ENCODE measurements at places on chromosomes 1 and 21. TPM values are rescaled to one million over a fixed set of nuclear protein-coding genes. Genes with fewer than 3 reads are reported as not detected.

- no peak overlapping the region for H3K4me3 ChIP-seq
- no peak for DNase-seq
- no peak overlapping the region for H3K27ac ChIP-seq
- H3K4me1 ChIP-seq: peaks cover 22% of the 10 kb centered on the region
Measured at GRCh38 chr1:27648602-27649305, 13.8 kb upstream of the FGR start.

The LRIG2 gene
- polyA plus RNA-seq: 7.5 TPM

DNA sequence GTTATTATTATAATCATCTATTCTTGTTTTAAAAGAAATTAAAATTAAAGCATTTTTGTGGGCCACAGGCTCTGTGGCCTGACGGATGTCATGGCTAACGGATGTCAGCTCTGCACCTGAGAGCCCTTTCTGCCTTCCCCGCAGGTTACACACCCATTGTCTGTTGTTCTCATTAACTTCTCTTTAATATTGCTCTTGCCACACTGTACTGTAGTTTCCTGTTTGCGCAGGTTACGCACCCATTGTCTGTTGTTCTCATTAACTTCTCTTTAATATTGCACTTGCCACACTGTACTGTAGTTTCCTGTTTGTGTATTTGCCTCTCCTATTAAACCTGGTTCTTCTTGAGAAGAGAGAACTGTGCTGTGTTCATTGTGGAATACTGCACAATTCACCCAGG is 294.4 kb upstream of the PLXNA2 start:
- H3K27ac ChIP-seq: no peak overlapping the region
- no peaks in the 10 kb centered on the region for H3K4me1 ChIP-seq
- no peak overlapping the region for H3K4me3 ChIP-seq
- H3K27me3 ChIP-seq: no peaks in the 10 kb centered on the region
- DNase-seq: no peak

The ST6GALNAC5 gene
- under 0.01 TPM for polyA plus RNA-seq

GRCh38 chr1:221035662-221036153 is 156.5 kb downstream of the HLX start:
- peaks cover 41% of the 10 kb centered on the region for H3K4me1 ChIP-seq
- H3K36me3 ChIP-seq: no peaks in the 10 kb centered on the region
- H3K27me3 ChIP-seq: no peaks in the 10 kb centered on the region
- DNase-seq: no peak

- H3K36me3 ChIP-seq: peaks cover 6% of the 10 kb centered on the region
- H3K27ac ChIP-seq: no peak overlapping the region
- H3K4me3 ChIP-seq: no peak overlapping the region
- no peaks in the 10 kb centered on the region for H3K4me1 ChIP-seq
- DNase-seq: no peak
- H3K27me3 ChIP-seq: no peaks in the 10 kb centered on the region
Measured at GRCh38 chr1:48344373-48344772, 121.9 kb downstream of the SLC5A9 start.

DNA sequence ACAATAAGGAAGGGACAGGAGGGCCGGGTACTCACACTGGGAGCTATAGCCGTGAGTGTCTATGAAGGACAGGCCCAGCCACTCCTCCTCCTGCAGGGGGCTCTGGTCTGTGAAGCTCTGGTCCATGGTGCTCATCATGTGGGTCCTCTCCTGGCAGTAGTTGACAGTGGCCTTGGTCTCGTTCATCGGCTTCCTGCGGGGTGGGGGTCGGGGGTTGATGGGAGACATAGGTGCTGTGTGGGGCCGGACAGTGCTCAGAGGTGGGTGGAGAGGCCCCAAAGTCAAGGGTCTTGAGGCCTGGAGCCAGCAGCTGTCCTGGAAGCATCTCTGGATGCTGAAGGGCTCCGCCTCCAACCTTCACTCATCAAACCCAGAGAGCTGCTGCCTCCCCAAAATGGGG is 260.4 kb downstream of the PTPRU start:
- H3K36me3 ChIP-seq: no peaks in the 10 kb centered on the region
- no peaks in the 10 kb centered on the region for H3K4me1 ChIP-seq
- H3K27ac ChIP-seq: no peak overlapping the region
- no peak overlapping the region for H3K4me3 ChIP-seq
- peaks cover 9% of the 10 kb centered on the region for H3K27me3 ChIP-seq

DNA sequence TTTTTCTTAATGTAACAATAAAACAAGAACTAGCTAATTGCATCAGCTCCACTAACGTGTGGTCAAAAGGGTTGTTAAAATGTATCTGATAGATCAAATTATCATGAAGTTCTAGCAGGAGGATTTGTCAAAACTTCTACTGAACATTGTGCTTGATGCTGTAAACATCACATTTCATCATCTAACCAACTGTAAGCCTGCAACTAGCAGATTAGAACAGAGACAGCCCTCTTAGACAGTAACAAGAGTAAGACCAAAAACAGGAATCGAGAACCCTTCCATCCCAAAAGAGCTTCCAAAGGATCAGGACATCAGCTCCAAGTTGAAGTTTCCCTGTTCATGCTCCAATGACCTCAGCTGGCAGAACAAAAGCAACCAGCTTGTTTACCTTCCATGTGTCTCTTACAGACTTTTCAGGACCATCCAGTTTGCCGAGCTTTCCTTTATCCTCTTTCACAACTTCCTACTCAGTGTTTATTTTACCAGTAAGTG is 44.6 kb downstream of the NIBAN1 start:
- no peak overlapping the region for H3K27ac ChIP-seq
- no peaks in the 10 kb centered on the region for H3K4me1 ChIP-seq
- H3K4me3 ChIP-seq: no peak overlapping the region
- DNase-seq: no peak

DNA sequence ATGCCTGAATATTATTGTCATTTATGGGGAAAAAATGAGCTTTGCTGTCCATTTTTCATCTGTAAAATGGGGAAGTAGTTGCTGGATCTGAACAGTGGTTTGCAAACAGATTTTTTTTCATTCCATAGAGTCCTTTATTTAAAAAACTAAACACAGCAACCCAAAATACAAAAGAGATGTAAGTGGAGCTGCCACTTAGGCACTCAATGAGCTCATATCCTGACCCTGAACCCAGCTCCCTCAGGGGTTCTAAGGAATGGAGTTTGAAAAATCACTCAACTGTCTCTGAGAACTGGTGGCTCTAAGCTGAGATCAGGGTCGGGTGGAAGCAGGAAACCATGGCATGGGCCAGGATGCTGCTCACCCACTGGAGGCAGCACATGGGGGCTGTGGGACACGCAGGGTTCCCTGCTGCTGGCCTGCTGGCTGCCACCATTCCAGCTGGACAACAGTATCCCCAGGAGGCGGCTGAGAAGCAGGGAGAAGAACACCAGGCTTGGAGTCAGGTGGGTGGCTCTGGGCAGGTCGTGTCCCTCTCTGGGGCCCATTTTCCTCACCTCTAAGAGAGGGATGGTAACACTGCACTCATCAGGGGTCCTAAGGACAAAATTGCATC is 9.6 kb upstream of the ECE1 start:
- no peaks in the 10 kb centered on the region for H3K27me3 ChIP-seq
- DNase-seq: no peak
- H3K36me3 ChIP-seq: no peaks in the 10 kb centered on the region
- no peak overlapping the region for H3K4me3 ChIP-seq

GRCh38 chr1:224499204-224499603 is 64.6 kb upstream of the WDR26 start:
- H3K27ac ChIP-seq: peak overlapping the region; percentile 42
- no peaks in the 10 kb centered on the region for H3K36me3 ChIP-seq
- no peaks in the 10 kb centered on the region for H3K27me3 ChIP-seq
- no peak overlapping the region for H3K4me3 ChIP-seq
- H3K4me1 ChIP-seq: peaks cover 32% of the 10 kb centered on the region
- no peak for DNase-seq

GRCh38 chr1:216765346-216766300 is 42.4 kb upstream of the ESRRG start:
- no peak overlapping the region for H3K27ac ChIP-seq
- H3K4me3 ChIP-seq: no peak overlapping the region
- no peak for DNase-seq
- no peaks in the 10 kb centered on the region for H3K27me3 ChIP-seq

The TOMM40L gene
- polyA plus RNA-seq: 15.0 TPM

DNA sequence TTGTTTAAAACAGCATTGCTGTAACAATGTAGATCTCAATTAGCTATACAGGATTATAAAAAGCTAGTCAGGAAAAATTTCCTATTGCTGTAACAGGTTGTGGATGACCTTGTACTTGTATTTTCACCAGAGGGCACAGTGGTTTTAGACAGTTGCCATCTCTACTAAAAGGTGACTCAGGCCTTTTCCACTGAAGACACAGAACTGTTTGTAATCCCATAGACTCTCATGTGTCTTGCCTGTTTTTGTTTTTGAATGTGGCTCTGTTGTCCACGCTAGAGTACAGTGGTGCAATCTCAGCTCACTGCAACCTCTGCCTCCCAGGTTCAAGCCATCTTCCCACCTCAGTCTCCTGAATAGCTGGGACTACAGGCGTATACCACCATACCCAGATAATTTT is 5.9 kb downstream of the MTFR1L start:
- no peak for DNase-seq
- H3K4me1 ChIP-seq: peaks cover 15% of the 10 kb centered on the region
- H3K27me3 ChIP-seq: no peaks in the 10 kb centered on the region
- H3K27ac ChIP-seq: no peak overlapping the region
- H3K4me3 ChIP-seq: no peak overlapping the region
- peaks cover 47% of the 10 kb centered on the region for H3K36me3 ChIP-seq

DNA sequence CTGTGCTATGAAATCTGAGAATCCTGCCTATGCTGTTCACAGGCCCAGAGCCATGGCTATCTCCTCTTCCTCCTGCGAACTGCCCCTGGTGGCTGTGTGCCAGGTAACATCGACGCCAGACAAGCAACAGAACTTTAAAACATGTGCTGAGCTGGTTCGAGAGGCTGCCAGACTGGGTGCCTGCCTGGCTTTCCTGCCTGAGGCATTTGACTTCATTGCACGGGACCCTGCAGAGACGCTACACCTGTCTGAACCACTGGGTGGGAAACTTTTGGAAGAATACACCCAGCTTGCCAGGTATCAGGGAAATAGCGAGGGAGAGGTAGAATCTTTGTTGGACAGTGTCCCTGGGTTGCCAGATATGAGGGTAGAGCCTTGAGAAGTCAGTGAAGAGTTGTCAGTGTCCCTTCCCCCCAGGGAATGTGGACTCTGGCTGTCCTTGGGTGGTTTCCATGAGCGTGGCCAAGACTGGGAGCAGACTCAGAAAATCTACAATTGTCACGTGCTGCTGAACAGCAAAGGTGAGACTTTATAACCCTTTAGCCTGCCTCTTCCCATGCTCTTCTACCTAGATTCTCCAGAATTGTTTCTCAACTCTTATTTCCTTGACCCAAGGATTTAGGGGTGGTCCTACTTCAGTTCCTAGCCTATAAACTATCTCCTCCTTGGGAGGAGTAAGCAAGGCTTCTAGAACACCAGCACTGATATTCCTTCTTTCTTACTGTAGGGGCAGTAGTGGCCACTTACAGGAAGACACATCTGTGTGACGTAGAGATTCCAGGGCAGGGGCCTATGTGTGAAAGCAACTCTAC is 1.4 kb downstream of the NIT1 start:
- H3K36me3 ChIP-seq: peaks cover 42% of the 10 kb centered on the region
- peak; percentile 73 for DNase-seq
- H3K4me1 ChIP-seq: peaks cover 44% of the 10 kb centered on the region
- H3K27me3 ChIP-seq: no peaks in the 10 kb centered on the region
- peak overlapping the region; percentile 97 for H3K27ac ChIP-seq

DNA sequence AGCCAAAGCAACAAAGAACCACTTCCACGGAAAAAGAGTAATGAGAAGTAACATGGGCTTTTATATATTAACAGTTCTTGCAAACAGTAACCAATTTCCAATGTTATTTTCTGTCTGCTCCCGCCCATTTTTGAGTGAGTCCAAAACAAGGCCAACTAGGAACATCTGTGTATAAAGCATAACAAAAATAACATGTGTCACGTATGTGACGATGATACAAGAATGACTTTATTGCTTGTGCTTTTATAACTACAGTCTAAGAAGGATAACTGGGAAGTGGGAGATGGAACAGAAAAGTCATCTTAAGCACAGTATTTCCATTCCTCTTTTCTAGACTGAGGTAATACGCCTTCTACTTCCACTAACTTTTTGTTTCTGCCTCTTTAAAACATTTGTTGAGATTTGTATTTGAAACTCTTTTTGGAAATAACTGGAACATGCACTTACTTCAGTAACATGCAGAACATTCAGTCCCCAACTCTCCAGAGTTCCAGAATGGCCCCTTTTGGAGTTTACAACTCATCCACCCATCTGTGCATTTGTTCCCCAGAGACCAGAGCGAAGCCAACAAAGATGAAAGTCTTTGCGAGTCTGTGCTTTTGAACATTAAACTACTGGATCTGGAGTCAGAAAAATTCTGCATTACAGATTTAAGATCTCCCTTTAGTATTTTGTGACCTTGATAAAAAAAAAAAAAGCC is 143.0 kb upstream of the ZRANB2 start:
- no peak overlapping the region for H3K27ac ChIP-seq
- H3K4me3 ChIP-seq: no peak overlapping the region
- no peaks in the 10 kb centered on the region for H3K36me3 ChIP-seq
- H3K27me3 ChIP-seq: no peaks in the 10 kb centered on the region

The EVI5 gene
- 4.9 TPM for polyA plus RNA-seq

- H3K4me1 ChIP-seq: no peaks in the 10 kb centered on the region
- no peaks in the 10 kb centered on the region for H3K27me3 ChIP-seq
- no peaks in the 10 kb centered on the region for H3K36me3 ChIP-seq
- no peak overlapping the region for H3K27ac ChIP-seq
- DNase-seq: no peak
Measured at GRCh38 chr1:42198251-42198650, 33.7 kb upstream of the GUCA2A start.

The LIX1L gene
- 3.0 TPM for polyA plus RNA-seq

The AKR7A3 gene
- 78.3 TPM for polyA plus RNA-seq

GRCh38 chr1:169460191-169460833 is 25.4 kb downstream of the SLC19A2 start:
- no peak overlapping the region for H3K27ac ChIP-seq
- no peaks in the 10 kb centered on the region for H3K27me3 ChIP-seq
- DNase-seq: no peak
- H3K4me1 ChIP-seq: no peaks in the 10 kb centered on the region
- peak overlapping the region; percentile 41 for H3K4me3 ChIP-seq
- H3K36me3 ChIP-seq: peaks cover 6% of the 10 kb centered on the region

DNA sequence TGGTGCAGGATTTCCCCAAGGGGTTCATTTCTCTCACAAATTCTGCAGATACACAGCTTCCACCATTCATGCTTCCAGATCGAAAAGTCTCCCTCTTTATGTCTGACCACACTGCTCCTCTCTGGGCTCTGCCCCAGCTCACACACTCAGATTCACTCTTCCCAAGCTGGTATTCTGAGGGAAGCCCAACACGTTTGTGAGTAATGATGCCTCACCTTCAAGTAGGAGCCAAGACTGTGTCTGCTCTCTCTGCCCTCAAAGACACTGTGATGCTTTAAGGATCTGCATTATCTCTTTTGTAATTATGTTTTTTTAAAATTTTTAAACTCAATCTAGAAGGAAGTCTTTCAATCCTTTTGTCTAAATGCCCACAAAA is 19.8 kb downstream of the PRAMEF11 start:
- no peak overlapping the region for H3K27ac ChIP-seq
- no peak for DNase-seq
- no peaks in the 10 kb centered on the region for H3K27me3 ChIP-seq
- no peak overlapping the region for H3K4me3 ChIP-seq
- no peaks in the 10 kb centered on the region for H3K36me3 ChIP-seq
- no peaks in the 10 kb centered on the region for H3K4me1 ChIP-seq

Data from sigmoid colon (tissue), 7 donors.